ENCODE measurements at places on chromosomes 6 and 20.

DNA sequence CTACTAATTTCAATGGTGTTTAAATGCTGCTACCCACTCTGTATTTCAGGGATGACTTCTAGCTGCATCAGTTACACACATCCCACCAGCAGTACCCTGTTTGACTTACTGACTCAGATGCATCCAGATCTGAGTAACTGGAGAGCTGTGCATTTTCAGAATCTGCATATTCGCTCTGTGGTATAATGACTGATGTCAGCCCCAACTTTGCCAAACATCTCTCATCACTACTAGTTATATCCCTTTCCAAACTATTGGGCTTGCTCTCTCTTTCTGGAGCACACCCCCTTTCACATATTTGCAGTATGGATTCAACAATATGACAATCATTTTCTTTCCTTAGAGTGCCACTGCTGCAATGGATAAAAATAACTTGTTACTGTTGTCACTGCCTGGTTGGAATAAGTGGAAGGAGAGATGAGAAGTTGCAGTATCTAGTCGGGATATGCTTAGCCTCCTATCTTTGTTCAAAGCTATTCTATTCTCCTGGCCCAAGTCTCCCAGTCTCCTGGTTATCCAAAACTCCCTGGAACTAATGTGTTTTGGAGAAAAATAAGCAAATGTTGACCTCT is 3.3 kb upstream of the RSPO3 start:
- no peak for DNase-seq

DNA sequence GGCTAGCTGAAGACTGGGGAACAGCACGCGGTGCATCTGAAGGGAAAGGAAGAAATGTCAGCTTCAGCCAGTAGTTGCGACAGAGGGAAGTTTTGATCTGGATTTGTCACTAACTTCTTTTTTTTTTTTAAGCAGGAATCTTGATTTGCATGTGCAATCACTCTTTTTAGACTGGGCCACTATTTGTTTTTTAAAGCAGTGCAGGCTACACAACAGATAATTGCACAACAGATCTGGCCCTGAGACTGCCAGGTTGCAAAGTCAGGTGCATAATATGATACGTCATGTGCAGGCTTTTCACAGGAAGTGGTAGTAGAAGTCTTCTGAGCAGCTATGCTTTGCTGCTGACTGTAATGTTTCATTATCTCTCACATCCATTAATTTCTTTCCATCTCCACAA is 13.5 kb downstream of the PFDN4 start:
- no peak for DNase-seq

GRCh38 chr20:6959900-6960312 is 192.4 kb downstream of the BMP2 start:
- no peak for DNase-seq

- no peak for DNase-seq
Measured at GRCh38 chr20:33555755-33556154, 65.9 kb downstream of the CBFA2T2 start.

GRCh38 chr20:46994341-46994740 is 99.7 kb downstream of the EYA2 start:
- peak; percentile 39 for DNase-seq

- no peak for DNase-seq
Measured at GRCh38 chr6:905556-905955, 212.6 kb upstream of the EXOC2 start.

DNA sequence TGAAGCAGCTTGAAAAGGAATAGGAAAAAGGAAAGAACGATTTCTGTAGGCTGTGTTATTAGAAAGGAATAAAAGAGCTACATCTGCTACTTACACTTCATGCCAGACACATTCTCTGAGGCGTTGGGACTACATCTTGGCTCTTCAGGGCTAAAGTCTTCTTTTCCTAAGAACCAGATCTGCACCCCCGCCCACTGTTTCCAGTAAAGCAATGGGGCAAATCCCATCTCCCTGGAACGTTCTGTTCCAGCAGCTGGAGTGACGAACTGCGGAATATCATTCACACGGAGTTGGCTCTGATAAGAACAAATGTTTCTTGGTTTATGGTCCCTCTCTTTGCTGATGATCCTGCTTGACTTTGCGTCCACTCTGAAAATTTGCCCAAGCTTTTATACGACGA is 26.9 kb downstream of the FAM50B start:
- DNase-seq = no peak

Data from stimulated activated CD4-positive, alpha-beta T cell treated with anti-CD3 and anti-CD28 coated beads, TNF-alpha, amount 100 ng/mL, for 48 hours (primary cell).